ENCODE measurements at places on chromosomes 2 and 18. TPM values are rescaled to one million over a fixed set of nuclear protein-coding genes. Genes with fewer than 3 reads are reported as not detected.

The IGFBP2 gene
- total RNA-seq, result 60.1 TPM

The NCL gene
- 218 TPM for total RNA-seq

The MAL gene
- 8.7 TPM for total RNA-seq

The ZFAND2B gene
- 24.3 TPM for total RNA-seq

The POTEI gene
- total RNA-seq, result not detected

The HOXD4 gene
- not detected for total RNA-seq

The EPB41L3 gene
- total RNA-seq, result 10.5 TPM

The ETAA1 gene
- total RNA-seq, result 4.6 TPM

The SIX3 gene
- total RNA-seq, result not detected

The KRTCAP3 gene
- 0.60 TPM for total RNA-seq

The GALR1 gene
- not detected for total RNA-seq

The ICOS gene
- not detected for total RNA-seq

The BMP10 gene
- 0.35 TPM for total RNA-seq

The ANKRD30B gene
- total RNA-seq, result not detected

The TCF7L1 gene
- 9.3 TPM for total RNA-seq

The LAMA1 gene
- not detected for total RNA-seq

The TNFAIP6 gene
- total RNA-seq, result 2.9 TPM

The MC2R gene
- total RNA-seq, result not detected

The CABYR gene
- not detected for total RNA-seq

The BBS5 gene
- 8.0 TPM for total RNA-seq

The PUM2 gene
- total RNA-seq, result 71.4 TPM

The FSHR gene
- total RNA-seq, result 0.14 TPM

The REG3G gene
- total RNA-seq, result not detected

The TDRD15 gene
- not detected for total RNA-seq

The BOLL gene
- not detected for total RNA-seq

The PHLPP1 gene
- 5.1 TPM for total RNA-seq

The ADCYAP1 gene
- not detected for total RNA-seq

The HOXD1 gene
- total RNA-seq, result not detected

The CXCR1 gene
- 1.1 TPM for total RNA-seq

Data from Right ventricle myocardium inferior (tissue), 1 donor.